OCI-M1 (cell line): ENCODE measurements at places on chromosomes 12 and 14.

DNA sequence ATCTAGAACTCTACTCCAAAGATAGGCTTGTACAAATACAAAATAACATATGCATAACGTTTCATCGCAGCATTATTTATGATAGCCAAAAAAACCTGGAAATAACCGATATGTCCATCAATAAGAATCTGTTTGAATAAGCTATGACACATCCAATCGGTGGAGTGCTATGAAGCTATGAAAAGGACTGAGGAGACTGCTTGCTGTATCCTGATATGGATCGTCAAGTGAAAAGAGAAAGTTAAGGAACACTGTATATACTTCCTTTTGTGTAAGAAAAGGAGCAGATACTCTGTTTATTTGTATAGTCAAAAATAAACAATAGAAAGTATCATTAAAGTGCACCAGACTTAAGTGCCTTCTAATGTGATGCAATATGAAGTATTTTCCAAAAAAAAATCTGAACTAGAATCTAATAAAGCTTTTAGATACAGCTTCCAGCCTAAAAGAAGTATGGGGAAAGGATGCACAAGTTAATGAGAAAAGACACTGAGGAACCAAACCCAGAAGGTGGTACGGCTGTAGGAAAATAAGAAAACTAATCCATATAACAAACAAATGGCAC, 645 bp upstream of the KLHDC1 start:
- DNase-seq, result peak; percentile 54

DNA sequence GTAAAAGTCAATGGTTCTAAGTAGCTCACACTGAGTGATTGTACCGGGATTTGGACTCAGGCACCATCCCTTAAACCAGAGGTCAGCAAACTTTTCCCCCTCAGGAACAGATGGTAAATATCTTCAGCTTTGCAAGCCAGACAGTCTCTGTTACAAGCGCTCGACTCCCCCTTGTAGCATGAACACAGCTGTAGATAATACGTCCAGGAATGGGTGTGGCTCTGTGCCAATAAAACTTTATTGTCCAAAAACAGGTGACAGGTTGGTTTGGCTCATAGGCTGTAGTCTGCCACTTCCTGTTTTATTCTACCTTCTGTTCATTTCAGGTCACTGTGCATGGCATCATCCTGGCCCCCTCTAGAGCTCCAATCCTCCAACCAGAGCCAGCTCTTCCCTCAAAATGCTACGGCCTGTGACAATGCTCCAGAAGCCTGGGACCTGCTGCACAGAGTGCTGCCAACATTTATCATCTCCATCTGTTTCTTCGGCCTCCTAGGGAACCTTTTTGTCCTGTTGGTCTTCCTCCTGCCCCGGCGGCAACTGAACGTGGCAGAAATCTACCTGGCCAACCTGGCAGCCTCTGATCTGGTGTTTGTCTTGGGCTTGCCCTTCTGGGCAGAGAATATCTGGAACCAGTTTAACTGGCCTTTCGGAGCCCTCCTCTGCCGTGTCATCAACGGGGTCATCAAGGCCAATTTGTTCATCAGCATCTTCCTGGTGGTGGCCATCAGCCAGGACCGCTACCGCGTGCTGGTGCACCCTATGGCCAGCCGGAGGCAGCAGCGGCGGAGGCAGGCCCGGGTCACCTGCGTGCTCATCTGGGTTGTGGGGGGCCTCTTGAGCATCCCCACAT, 7.6 kb downstream of the BDKRB1 start:
- peak; percentile 1 for DNase-seq

DNA sequence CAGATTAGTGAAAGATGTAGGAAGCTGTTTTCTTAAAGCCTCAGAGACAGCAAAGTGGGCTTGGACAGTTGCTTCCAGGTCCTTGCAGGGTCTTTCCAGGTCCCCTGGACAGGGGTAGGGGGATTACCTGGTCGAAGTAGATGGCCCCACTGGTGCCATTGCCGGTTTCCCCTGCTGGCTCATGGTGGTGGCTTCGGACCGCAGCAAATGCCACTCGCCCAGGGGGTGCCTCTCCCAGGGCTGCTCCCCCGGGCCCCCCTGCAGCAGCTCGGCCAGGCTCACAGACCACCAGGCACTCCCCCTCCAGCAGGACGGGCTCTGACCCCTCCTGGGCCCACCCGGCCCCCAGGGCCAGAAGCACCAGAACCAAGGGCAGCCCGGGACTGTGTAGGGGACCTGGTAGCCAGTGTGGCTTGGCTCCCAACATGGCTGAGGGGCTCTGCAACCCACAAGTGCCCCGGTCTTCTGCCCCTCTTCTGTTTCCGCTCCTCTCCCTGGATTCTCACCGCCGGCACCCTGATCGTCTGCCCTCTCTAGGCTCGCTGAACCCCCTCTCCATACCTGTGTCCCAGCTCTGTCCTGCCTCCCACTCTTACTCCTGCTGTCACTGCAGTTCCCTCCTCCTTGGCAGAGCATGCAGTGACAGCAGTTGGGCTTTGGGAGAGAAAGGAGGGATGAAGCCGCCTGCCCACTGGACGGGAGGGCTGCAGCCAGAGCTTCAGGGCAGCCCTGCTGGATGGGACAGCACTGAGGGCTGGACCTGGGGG, 657 bp downstream of the CBLN3 start:
- no peak for DNase-seq

GRCh38 chr12:175250-175649, 38.7 kb downstream of the SLC6A12 start:
- DNase-seq, result no peak

GRCh38 chr12:17215759-17216570, 610.0 kb upstream of the LMO3 start:
- DNase-seq, result peak; percentile 77

GRCh38 chr12:95470300-95470699, 3.7 kb upstream of the METAP2 start:
- no peak for DNase-seq

- DNase-seq, result peak; percentile 71
Measured at GRCh38 chr12:14514154-14514842, 53.4 kb downstream of the PLBD1 start.

- no peak for DNase-seq
Measured at GRCh38 chr12:119808441-119808840, 68.7 kb downstream of the CIT start.
